ENCODE measurements at places on chromosomes 4 and X.

GRCh38 chr4:87260477-87260876 lies 40.1 kb upstream of the KLHL8 start:
- no peak for DNase-seq

GRCh38 chr4:155787113-155787710 lies 28.4 kb downstream of the GUCY1B1 start:
- DNase-seq = peak; percentile 69

GRCh38 chr4:144968606-144969005 lies 129.4 kb downstream of the ANAPC10 start:
- DNase-seq = no peak

GRCh38 chrX:63884821-63885790 lies 100.1 kb upstream of the ARHGEF9 start:
- DNase-seq = no peak

DNA sequence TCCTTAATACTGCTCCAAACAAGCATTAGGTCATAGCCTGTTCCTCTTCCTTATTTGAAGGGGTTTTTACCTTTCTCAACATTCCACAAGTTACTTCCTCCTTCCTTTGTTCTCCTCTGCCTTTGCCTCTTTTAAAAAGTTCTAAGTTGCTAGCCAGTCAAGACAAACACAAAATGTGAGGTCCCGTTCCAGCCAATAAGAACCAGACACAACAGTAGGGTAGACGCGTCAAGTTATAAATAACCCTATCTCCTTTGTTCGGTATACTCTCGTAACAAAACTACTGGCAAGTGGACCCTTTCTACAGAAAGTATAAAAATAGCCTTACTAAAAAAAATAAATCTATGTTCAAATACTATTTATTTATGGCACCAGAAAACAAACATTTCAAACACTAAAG lies 6.3 kb upstream of the ACE2 start:
- no peak for DNase-seq

DNA sequence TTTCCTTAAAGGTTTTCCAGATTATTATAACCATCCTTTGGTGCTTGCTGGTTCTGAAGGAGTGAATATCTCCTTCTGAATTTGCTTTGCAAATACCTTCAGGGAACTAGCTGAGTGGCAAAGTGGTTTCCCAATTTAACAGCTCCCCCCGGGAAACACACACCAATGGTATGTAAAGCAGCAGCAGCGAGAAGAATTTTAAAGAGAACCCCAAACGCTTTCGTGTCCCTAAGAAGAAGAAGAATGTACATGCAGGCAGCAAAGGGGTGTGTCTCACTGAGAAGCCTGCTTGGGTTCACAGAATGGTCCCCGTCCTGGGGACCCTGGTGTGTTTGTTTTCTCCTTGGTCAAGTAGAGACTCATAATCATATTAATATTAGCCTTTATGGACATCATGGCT lies 4.2 kb upstream of the AKAP17A start:
- no peak for DNase-seq

- DNase-seq = no peak
Observed at GRCh38 chr4:188146618-188147017, 7.4 kb downstream of the TRIML1 start.

GRCh38 chrX:40539214-40540142 lies 41.3 kb upstream of the ATP6AP2 start:
- DNase-seq = peak; percentile 88

GRCh38 chrX:5891378-5891777 lies 337.3 kb downstream of the NLGN4X start:
- DNase-seq = no peak
